ENCODE measurements at places on chromosomes 3 and 15.

DNA sequence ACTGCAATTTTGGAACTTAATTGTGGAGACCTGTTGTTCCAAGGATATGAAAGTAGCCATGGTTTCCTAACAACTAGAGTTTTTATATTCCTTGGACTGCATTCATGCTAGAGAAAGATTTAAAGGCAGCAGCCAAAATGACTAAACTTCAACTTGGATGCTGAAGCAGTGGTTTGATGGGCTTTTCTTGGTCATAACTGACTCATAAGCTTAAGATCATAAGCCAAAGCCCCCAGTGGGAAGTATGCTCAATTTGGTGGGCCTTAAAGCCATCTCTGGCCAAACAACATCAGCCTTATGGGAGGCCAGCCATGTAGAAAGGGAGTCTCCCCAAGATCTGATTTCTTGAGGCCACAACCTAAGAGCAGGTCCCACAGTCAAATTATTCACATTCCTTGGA, 80.2 kb downstream of the ZNF280D start:
- DNase-seq = no peak

- DNase-seq = peak; percentile 66
These were observed 66.1 kb downstream of the SLC30A4 start for GRCh38 chr15:45456212-45457106.

DNA sequence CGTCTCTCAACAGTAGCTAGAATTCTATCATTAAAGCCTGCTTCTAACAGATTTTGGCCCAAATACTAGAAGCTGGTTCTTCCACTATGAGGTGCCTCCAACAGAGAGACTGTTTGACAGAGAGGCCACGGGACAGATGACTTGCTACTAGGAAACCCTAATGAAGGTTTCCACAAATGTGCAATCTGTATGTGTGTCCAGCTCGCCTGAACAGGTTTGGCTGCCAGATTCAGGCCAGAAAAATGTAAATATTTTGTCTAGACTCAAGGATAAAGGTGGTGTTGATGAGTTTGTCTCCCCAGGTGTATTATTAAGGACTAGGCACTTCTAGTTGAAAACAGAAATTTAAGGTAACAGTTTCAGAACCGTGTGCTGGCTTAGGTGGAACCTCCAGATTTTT, 91.6 kb upstream of the TRIM42 start:
- no peak for DNase-seq

- no peak for DNase-seq
These were observed 79.4 kb upstream of the PRR23E start for GRCh38 chr3:127113571-127113891.

DNA sequence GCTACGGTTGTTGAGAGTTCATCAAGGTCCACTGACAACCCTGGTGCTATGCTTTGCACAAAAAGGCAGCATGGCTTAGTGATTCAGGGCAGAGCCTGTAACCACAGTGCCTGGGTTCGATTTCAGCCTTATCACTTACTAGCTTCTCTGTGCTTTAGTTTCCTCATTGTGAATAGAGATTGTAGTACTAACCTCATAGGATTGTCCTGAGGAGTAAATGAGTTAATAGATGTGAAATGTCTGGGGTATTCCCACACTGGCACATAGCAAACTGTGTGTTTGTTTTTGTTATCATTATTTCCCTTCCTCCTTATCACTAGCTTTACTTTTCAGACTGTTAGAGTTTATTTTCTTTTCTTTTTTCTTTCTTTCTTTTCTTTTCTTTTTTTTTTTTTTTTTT, 16.3 kb downstream of the CRTAP start:
- peak; percentile 19 for DNase-seq

DNA sequence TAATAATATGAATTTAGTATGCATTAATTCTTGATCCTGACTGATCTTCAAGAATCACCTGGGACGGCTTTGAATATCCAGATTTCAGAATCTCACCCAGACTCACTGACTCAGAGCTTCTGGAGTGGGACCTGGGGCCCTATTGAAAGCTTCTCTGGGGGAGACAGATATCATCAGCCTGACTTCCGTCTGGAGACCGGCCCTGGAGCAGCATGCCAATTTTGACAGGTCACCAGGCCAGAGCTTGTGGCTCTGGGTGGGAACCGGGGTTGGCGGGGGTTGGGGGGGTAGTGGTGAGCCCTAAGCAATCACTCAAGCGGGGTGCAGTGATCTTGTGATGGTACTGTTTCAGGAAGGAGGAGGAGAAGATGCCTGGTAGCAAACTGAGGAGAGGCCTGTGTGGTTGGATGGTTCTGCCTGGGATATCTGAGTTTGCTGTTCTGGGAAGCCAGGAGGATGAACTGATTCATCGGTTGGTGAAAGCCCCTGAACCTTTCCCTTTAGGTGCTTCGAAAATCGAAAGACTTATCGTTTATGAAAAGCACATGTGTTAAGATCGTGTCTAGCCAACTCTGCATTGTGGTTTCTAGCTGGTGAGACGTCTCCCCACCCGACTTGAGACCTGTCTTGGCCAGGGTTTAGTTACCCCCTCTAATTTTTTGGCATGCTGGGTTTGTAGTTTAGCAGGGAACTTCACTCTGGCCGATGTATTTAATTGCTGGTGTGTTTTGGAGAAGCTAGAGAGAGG, 263.9 kb upstream of the C2CD4B start:
- DNase-seq = no peak

DNA sequence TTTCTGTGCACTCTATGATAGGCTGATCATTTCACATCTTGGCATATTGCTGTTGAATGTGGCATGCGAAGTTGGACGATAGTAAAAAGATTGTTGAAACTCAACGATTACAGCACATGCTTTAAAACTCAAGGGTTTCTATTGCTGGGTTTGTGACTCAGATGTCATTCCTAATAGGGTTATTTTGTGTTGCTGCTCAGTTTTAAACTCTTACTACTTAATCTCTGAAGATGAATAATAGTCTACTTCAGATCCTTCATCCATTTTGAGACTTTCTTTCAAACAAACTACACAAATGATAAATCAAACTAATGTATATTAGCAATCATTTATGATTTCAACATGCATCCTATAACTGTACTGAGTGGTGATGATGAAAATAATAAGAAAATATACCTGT, 71.3 kb upstream of the MBNL1 start:
- peak; percentile 59 for DNase-seq

- no peak for DNase-seq
These were observed 68.5 kb upstream of the GBE1 start for GRCh38 chr3:81829937-81830336.

DNA sequence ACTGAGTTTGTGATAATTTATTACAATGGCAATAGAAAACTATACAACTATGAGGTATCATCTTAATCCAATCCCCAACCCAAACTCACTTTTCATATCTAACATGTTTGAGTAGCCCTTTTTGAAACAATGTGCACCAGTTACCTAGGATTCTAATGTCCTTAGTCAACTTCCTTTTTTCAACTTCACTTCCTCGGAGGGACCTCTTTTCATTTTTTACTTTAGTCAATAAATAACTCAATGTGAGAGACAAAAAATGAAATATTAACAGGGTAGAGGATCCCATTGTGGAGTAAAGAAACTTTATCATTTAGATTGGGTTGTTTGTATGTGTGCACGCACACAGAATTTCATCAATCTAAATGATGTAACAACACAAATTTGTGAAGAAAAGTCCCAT, 193.6 kb upstream of the LRRC3B start:
- no peak for DNase-seq

DNA sequence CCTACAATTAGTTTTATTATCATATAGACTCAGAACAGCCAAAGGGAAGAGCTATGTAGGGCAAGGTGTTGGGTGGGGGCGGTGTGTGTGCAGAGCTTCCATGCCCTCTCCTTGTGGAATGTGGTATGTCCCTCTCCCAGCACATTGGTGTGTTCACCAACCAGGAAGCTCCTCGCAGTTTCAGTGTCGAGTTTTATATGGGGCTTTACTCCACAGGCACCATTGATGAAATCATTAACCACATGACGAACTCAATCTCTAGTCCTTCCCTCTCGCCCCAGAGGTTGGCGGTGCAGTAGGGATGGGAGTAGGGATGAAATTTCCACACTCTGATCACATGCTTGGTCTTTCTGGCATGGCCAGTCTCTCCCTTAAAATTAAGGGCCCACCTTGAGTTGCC, 13.6 kb upstream of the SRP14 start:
- no peak for DNase-seq

DNA sequence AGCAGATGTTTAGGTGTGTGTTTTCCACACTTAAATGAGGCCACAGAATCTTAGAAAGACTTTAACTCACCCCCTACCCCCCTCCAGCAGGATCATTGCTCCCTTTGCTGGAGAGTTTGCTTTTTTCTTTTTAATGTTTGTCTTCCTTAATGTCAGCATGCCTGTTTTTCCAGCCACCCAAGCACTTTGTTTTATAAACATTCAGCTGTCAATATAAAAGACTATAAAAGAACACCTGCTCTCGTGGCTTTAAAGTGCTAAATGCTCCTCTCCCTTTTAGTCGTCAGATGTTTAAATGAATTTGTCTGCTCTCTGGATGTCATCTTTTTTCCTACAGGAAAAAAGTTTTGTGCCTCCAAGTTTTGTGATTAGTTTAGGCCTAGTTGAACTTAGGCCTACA, 61.7 kb downstream of the SIDT1 start:
- DNase-seq = no peak

DNA sequence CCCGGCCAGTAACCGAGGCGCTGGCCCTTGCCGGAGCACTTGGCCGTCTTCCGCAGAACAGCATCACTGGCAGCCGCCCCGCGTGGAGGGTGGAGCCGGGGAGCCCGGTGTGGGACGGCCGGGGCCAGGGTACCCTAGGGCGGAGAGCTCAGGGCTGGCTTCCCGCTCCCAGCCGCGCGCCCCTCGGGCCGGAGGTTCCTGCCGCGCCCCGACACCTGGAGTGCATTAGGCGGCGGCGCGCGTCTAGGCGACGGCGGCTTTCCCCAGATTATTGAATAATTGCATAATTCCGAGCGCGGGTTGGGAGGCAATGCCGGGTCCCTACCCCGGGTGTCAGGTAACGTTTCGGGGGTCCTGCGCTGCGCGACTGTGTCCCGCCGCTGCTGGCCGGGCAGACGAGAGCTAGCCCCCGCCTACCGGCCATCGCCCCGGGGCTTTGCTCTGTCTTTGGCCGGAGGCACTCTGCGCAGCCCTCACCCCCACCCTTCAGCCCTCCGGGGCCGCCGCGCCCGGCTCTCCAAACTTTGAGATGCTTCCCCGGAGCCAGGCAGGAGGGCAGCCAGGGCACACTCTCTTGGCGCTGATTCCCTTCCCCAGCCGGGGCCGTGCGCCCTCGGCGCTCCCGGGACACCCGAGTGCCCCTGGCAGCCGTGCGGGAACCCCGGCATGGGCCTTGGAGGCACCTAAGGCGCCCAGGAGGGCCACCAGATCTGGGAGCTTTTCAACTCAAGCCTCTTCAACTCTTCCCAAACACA, 749 bp downstream of the ITGA11 start:
- no peak for DNase-seq

- DNase-seq = no peak
These were observed 61.1 kb downstream of the SLC12A8 start for GRCh38 chr3:125151442-125151817.

- peak; percentile 34 for DNase-seq
These were observed 7.8 kb downstream of the SCG5 start for GRCh38 chr15:32649342-32649741.

- DNase-seq = no peak
These were observed 12.6 kb upstream of the RPS17 start for GRCh38 chr15:82552861-82553260.

DNA sequence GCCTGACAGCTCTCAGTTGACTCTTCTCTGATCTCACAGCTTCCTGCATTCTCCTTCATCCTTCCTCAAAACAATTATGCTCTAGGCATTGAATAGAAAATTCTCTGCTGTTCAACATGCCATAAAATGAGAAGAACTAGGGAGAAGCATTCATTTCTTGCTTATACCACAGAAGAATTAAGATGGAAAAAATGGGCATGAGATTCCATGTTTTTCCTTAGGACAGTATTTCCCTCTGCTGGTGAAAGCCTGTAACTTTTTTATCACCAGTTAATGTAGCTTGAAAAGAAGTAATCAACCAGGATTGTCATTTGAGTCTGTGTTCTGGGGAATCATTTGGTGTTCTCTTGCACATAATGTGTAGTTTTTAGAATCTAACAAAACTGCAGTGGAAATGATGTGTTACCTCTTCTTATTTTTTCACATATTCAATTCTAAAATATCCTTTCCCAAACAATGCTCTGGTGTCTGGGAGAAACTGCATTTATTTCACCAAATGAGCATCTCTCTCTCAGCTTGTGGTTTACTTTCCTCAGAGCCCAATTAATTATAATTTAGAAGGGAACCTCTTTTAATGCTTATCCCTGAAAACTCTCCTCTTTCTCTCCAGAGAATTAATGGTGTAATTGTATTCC, 92.8 kb upstream of the DCBLD2 start:
- peak; percentile 40 for DNase-seq

DNA sequence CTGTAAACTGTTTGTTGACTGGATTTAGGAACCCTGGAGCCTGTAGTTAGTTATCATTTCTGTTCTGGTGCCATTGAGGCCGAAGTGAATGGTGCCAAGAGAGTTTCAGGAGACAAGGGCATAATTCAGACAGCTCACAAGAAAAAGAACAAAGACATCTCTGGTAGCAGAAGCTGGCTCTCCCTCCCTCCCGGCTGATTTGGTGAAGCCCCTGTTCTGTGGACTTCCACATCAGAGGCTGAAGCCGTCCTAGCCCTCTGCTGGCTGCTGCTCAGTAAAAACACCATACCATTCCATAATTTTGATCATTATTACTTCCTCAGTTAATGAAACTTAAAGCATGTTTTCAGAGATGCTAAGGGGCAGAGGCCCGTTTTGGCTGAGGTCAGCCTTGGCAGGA, 381.2 kb upstream of the WNT5A start:
- DNase-seq = no peak

DNA sequence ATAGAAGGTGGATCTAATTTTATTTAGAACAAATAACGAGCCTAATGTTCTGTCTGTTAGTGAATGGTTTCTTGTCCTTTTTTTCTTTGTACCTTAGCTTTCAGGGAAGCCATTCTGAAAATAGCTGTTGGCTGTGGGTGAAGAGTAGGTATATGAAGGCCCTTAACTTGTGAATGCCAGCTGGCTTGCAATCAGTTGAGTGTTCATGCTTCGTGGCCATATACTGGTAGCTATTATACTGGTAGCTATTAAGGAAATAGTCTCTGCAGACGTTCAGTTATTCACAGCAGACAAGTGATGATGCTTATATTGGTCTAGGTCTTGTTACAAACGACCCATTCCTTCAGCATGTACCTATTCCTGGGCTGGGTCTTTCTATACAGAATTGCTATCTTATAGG, 18.8 kb downstream of the TRIM71 start:
- DNase-seq = no peak

DNA sequence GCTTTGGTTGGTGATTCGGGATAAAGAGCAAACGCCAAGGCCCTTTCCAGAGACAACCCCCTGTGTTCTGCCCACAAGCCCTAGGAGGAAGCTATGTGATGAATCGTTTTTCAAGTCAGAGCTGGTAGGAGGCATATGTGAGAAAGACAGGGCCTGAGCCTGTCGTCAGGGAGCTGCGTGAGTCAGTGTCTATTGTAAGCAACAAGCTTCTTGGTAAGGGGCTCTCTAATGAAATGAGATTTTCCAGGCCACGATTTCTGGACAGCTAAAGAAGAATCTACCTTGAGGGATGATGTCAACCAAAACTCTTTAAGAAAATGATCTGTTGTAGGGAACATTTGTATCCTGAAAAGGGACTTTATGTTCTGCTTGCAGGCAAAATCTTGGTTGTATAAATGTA, 318.9 kb upstream of the IL12A start:
- no peak for DNase-seq

GRCh38 chr3:183285318-183285717, 32.3 kb downstream of the B3GNT5 start:
- DNase-seq = no peak

GRCh38 chr3:47404955-47405790, 24.4 kb downstream of the PTPN23 start:
- peak; percentile 87 for DNase-seq

Measured in hematopoietic multipotent progenitor cell treated with erythropoietin and hydrocortisone succinate and interleukin-3 and kit ligand, for 8 days (in vitro differentiated cells).